ENCODE measurements at places on chromosomes 11 and 22.

DNA sequence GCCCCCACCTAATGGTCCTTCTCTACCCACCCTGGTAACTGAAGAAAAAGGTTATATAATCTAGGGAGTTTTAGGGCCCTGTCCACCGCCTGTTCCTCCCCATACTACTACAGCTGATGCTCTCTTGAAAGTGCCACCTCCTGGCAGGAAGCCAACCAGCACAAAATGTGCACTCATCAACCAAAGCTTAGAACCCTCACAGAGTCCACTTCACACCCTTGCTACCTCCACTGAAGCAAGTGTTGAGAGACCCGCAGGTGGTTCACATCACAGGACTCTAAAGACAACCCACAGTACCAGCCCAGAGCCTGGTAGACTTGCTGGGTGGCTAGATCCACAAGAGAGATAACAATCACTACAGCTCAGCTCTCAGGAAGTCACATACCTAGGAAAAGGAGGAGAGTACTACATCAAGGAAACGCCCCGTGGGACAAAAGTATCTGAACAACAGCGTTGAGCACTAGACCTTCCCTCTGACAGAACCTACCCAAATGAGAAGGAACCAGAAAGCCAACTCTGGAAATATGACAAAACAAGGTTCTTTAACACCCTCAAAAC is 17.5 kb upstream of the OR10W1 start:
- no peak for DNase-seq

GRCh38 chr11:134725716-134726639 is 313.9 kb upstream of the B3GAT1 start:
- DNase-seq = no peak

DNA sequence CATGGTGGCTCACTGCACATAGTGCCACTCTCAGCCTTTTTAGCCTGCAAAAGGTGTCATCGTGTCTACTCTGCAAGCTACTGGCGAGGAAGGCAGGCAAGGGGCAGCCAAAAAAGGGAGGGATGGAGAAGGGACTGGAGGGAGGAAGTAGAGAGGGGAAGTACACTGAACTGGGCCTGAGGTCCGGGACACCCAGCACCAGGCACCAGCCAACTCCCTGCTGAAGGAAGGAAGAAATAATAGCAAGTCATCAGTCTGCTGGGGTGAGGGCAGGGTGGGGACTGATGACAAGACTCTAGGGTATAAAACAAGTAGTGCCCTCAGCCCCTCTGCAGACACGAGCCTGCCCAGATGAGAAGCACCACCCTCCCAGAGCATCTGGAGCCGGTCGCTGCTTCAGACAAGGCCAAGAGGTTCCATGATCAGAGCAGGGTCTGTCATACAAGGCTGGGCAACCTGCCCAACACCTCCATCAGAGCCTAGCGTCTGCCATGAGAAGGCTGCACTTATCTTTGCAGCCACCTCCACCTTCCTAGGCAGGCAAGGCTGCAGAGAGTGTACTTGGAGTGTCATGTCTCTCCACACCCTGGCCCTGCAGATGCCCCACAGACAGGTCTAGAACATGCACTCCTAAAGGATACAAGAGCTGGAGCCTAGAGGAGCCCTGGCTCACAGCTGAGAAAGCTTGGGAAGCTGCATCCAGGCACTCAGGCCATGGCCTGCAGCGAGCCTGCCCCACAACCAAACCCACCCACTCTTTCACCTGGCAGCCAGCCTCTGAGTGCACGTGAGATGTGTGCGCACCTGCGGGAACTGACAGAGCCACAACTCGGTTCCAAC is 9.0 kb upstream of the COMT start:
- DNase-seq = no peak

DNA sequence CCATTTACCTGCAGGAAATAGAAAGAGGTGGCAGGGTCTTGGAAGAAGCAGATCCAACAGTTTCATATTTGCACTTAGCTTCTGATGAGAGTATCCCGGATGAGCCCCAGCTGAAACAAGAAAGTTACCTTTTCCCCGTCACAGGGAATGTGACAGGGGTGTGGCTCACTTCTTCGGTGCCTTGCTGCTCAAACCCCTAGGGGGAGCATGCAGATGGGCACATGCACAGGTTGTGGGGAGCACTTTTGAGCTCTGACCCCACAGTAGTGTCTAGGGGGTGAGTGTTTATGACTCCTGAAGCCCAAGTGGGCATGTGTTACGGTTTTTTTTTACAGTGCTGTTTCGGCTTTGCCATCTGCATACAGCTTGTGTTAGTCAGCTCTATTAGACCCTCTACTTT is 1221.0 kb downstream of the JRKL start:
- DNase-seq = no peak

- DNase-seq = no peak
These were observed 19.3 kb downstream of the HSD17B12 start for GRCh38 chr11:43699870-43700269.

- DNase-seq = no peak
These were observed 524 bp upstream of the SLC1A2 start for GRCh38 chr11:35419830-35420333.

DNA sequence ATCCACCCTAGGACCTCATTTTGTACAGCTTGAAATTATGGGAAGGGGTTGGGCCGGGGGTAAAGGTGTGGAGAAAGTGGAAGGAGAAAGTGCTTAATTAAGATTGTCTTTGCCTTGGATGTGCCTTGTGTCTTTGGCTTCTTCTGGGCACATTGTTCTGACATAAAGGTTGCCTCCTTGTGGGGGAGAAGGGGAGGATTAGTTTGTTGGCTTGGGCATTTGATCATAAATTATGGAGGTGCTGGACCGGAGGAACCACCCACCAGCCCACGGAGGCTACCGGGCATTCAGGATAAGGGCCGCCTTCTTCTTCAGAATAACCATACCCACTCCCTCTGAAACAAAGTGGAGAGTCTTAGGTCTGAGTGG is 1.3 kb downstream of the PAFAH1B2 start:
- no peak for DNase-seq

DNA sequence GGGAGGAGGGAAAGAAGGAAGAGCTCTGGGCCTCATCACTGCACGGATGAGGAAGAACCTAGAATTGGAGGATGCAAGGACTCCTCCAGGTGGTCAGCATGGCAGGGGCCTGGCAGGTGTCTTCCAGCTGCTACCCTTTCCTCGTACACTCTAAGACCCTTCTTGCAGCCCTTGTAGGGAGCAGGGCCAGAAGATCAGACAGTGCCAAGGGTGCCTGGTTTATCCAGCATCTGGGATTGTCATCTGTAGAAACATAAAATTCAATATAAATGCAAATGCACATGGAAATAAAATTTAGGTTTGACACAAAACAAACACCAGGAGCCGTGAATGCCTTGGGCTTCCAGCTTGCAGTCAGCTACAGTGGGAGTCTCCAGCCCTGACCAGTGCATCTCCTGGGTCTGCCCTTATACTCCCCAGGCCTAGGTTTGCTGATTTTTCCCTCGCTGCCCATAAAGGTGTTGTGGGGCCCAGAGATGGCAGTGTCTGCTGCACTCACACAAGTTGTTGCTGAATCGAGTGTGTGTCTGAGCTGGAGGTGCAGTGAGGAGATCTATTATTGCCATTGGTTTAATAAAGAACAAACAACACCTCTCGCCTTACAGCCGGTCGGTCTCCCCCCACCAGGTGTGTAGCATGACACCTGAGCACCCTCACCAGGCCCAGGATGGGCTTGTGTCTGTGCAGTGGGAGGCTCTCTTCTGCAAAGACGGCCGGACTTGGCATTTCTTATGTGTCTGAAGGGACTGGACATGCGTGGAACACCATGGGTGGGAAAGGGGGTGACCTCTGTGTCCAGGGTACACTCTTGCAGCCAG is 87.1 kb downstream of the BCR start:
- DNase-seq = no peak

DNA sequence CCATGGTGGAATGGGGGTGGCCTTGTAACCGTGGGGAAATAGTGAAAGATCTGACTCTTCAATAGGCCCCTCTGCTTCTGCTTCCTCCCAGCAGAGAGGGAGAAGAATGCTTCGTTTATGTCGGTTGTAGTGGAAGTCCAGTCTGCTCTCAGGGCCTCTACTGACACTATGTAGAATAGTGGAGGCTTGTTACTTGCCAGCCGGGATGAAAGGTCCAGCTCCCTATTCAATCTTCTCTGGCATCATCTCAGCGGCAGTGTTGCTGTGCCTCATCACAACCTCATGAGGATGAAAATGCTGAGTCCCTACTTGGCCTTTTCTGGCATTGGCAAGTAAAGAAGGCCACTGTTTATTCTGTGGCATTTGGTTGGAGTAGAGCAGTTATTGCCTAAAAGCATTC is 820.9 kb upstream of the TENM4 start:
- no peak for DNase-seq

Measured in GM04504 (cell line).